ENCODE measurements at places on chromosomes 7 and 10.
A peak's percentile ranks its signal among the peaks of the same experiment; 100 is the strongest.

DNA sequence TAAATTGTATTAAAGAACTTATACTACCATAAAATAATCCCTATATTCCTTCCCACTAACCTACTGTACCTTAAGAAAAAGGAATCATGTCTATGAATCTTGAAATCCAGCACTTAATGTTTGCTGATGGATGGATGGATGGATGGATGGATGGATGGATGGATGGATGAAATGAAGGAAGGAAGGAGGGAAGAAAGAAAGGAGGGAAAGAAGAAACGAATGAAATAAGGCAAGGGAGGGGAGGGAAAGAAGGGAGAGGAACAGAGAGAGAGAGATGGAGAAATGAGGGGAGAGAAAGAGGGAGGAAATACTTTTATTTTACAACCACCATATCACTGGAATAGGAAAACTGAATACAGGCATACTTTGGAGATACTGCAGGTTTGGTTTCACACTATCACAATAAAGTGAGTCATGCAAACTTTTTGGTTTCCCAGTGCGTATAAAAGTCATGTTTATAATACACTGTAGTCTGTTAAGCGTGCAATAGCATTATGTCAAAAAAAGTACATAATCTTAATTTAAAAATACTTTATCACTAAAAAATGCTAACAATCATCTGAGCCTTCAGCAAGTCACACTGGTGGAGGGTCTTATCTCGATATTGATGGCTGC lies 219.8 kb downstream of the CHCHD3 start:
- DNase-seq, result no peak

- peak; percentile 56 for DNase-seq
Observed at GRCh38 chr7:92740700-92741126, 95.7 kb downstream of the CDK6 start.

DNA sequence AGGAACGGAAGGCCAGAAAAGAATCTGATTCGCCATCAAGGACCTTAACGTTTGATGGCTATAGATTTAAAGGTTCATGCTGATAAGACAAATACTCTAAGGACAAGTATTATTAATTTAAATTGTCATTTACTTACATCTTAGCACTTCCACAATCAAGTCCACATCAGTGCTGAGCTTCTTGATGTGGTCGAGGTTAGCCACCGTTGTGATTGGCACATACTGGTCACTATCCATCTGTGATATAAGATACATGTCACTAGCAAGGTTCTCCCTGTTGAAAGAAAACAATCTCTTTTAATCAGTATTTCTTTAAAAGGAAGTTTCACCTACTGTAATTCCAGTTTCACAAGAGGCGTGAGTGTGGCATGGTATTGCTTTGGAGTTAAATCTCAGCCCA lies 88.7 kb downstream of the LARP4B start:
- DNase-seq, result no peak

GRCh38 chr10:108638225-108638624 lies 1285.1 kb downstream of the XPNPEP1 start:
- no peak for DNase-seq

DNA sequence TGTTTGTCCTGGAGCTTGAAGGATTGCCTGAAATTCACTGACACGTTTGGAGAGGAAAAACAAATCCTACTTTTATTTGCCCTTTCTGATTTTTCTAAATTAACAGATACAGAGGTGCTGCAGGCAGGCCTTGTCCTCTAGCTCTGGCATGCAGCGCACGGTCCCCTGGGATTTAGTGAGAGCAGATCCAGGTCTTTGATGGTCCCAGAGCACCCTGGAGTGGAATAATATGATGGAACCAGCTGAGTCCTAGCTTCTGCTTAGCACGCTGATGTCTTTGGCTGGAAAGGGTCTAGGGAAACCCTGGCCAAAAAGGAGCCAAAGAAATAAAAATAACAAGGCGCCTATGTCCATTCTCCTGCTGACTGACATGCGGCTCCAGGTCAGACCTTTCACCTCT lies 40.5 kb downstream of the C10orf120 start:
- no peak for DNase-seq
